Upper lobe of right lung (tissue), 1 donor: ENCODE measurements at places on chromosomes 13 and 19. TPM values are rescaled to one million over a fixed set of nuclear protein-coding genes. Genes with fewer than 3 reads are reported as not detected.

Gene GPR4
- total RNA-seq, result 18.5 TPM

Gene N4BP2L1
- total RNA-seq, result 25.3 TPM

Gene CPB2
- total RNA-seq, result 74.4 TPM

Gene PSG6
- total RNA-seq, result not detected

DNA sequence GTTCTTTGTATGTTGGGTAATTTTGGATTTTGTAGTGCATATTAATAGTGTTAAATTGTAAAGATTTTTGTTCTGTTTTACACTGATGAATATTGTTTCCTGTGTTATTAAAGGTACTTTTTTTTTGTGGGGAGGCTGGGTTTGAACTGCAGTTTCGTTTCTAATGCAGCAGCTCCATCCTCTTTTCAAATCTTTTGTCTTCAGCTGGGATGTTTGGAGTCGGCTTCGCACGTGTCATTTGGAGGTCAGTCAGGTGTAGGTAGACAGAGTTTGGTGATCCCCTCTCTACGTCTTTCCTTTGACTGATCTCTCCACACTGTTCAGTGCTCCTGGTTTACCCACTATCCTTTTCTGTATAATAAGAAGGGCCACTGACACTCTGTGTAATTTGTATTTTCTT, 30.3 kb downstream of the TDRD3 start:
- no peak for DNase-seq

DNA sequence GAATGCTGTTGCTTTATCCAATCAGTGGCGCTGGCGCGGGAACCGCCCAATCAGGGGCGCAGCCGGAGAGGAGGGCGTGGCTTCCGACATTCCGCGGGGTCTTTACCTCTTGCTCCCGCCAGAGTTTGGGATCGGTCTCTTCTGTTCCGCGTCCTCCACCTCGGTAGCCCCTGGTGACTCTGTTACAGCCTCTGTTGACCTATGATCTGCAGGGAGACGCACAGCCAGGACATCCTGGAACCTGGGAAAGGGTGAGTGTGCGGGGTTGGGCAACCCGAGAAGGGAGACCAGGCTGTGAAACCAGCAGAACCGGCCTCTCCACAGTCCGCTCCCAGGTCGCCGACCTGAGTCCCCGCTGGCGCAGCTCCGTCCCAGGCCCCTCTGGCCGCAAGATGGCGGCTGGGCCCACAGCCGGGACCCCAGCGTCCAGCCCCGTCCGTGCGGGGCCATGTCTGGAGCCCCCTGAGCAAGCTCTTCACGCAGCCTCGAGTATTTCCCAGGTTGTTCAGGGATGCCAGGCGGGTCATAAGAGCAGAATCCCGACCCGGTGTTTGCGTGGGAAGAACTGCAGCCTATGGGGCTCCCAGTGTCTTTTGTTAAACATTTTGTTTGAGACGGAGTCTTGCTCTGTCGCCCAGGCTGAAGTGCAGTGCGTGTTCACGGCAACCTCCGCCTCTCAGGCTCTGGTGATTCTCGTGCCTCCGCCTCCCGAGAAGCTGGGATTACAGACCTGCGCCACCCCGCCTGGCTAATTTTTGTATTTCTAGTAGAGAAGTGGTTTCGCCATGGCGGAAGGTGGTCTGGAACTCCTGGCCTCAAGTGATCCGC, 4.4 kb upstream of the ZNF681 start:
- DNase-seq, result peak; percentile 93

DNA sequence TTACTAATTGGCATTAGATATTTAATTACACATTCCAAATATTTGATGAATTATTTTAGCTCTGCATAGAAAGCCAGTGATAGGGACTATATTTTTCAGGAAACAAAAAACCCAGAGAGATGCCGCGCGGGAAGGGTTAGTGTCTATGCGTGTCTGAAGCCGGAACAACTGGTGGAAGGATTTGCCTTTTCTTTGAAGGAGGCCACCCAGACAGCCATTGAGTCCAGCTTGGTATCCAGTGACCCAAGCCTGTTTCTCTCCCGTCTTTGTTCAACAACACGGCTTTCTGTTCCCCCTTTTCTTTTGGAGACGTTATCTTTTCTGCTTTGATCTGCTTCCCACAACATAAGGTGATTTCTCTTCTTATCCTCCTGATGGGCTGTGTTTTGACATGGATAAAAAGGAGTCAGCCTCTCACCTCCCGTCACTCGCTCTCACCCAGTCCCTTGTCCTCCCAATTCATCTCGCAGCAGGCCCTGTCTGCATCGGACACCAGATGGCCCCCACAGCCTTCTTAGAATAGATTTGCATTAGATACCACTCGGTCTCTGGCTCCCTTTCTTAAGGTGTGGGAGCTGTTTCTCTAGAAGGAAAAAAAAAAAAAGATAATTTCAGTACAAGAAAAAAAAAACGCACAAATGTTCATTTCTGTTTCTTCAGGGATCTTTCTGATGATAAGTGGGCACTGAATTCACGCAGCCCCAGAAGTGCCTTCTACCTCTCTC, 361.8 kb downstream of the ZNF536 start:
- no peak for DNase-seq

DNA sequence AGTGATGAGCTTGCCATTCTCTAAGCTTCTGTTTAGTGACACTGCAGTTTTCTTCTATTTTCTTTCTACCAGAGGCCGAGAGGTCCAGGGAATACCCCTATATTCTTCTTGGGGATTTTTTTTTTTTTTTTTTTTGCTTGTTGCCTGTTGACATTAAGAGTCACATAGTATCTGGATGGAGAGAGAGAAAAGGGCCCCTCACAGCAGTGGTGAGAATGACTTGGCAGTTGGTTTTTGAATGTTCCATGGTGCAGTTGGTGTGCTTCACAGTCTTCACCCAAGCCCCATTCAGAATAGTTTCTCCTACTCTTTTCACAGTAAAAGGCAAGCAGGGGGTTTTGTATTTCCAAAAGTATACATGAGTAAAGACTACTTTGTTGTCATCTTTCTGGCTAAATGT, 577.9 kb downstream of the LMO7 start:
- no peak for DNase-seq

DNA sequence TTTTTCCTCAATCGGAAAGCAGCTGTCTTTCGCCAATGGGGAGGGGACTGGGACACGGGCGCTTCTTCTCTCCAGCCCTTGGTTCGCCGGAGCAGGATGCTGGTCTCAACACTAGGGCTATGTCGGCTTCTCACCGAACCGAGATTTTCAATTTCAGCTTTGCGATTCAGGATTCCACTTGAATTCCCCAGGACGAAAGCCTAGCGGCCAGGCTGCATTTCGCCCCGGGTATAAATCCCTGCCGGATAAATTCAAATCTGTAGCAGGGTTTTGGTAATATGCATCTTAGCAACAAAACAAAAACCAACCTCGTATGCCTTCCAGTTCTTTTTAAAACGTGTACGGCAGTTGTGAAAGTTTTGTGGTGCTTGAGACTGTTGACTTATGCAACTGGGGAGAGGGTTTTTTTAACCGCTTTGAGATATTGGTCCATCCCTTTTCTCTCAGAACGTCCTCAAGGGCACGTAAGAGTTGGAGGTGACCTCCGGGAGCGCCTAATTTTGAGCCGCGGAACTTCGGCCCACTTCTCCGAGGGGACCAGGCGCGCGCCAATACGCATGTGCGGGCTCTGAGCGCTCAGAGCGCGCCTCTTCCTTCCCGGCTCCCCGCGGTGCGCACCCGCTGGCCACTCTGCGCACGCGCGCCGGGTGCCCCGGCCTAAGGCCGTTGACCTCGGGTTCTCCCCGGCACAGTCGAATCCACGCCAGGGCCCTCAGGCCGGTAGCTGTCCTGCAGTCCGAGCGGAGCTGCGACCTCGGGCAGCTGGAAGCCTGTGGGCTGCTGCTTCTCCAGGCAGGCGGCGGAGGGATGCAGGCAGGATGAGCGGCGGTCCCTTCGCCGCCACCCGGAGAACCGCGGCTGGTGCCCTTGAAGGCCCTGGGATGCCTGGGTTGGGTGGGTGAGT, 7.6 kb downstream of the POU4F1 start:
- DNase-seq, result no peak

GRCh38 chr13:95002126-95002525, 289.8 kb upstream of the SOX21 start:
- DNase-seq, result no peak

DNA sequence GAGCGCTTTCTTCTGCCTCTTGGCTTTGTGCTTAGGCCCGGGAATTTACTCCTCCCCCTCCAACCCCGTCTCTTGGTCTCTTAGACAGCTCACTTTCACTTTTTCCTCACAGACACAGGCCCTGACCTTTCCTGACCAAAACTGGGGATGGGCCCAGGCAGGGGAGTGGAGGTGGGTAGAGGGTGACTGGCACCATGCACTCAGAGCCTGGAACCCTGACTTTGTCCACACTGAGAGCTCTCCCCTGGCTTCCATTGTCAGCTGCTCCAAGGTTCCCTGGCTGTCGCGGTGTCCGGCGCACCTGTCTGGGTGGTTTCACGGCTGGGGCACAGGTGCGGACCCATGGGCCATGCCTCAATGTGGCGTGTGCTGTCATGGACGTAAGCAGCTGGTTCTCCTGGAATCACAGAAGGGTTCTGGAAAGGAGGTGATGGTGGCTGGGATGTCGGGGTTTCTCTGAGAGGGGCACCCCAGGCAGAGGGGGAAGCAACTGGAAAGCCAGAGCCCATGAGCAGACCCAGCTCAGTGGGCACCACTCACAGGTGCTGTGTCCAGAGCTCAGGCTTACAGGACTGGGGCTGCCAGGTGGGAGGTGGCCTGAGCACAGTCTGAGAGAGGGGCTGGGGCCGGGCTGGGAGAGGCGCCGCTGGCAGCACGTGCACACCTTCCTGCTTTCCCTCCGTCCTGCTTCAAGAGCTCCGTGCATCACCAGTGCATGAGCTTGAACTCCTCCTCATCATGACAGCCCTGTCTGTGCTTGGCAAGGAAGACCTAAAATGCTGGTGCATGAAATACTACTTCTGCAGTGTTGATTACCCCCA, 28.0 kb upstream of the C1QTNF9 start:
- no peak for DNase-seq

DNA sequence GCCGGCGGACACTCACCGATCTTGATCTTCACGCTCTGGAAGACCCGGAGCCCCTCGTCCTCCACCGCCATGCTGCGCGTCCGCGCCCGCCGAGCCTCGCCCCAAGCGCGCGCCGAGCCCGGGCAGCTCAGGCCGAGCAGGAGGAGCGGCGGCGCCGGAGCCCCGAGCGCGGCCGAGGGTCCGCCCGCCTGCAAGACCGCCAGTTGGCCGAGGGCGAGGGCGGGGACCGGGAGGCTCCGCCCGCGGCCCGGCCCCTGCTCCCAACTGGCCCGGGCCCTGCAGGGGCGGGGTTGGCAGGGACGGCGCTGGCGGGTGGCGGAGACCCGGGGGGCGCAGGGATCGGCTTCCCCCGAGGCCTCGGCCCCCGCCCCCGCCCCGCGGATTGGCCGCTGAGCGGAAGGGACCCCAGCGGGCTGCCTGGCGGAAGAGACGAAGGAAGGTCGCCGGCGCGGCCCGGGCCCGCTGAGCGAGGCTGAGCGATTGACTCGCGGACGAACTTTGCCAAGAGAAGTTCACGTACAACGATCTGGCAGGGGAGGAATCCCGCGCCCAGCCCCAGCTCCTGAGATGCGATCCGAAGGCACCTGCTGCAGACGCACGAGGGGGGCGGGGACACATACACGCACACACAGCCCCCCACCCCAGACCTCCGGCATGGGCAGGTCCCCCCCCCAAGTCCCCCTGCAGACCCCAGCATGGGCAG, at the start of gene RASA3:
Gene RASA3, minus strand, starts transcription at position 205 of the 703 bp plus-strand sequence. Its CDS starts 134 bp downstream, at position 71.
- DNase-seq, result peak; percentile 86

- DNase-seq, result no peak
These were observed 5.7 kb downstream of the ZNF132 start for GRCh38 chr19:58434217-58434616.

DNA sequence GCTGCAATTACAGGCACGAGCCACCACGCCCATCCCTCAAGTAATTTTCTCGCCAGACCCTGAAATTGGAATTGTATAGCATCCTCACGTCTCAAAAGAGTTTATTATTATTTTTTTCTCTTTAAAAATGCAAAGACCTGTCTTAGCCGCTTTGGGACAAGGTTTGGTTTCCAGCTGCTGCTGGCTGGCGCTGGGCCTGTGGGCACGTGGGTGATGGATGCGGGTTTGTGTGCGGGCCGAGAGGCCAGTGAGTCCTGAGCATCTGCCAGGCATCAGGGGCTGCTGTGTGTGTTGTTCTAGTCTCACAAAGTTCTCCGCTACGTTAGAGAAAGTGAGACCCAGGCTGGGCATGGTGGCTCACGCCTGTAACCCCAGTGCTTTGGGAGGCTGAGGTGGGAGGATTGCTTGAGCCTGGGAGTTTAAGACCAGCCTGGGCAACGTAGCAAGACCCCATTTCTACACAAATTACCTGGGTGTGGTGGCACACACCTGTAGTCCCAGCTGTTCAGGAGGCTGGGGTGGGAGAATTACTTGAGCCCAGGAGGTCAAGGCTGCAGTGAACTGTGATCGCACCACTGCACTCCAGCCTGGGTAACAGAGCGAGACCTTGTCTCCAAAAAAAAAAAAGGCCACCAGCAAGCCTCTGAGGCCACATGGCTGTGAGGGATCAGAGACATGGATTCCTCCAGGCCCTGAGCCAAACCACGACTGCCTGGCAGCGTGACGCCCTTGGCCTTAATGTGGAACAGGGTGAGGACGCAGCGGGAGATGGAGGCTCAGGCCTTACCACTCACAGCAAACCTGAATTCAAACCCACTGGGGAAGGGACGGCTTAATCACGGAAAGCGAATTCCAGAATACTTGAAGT, 4.7 kb upstream of the TMPRSS9 start:
- DNase-seq, result no peak

DNA sequence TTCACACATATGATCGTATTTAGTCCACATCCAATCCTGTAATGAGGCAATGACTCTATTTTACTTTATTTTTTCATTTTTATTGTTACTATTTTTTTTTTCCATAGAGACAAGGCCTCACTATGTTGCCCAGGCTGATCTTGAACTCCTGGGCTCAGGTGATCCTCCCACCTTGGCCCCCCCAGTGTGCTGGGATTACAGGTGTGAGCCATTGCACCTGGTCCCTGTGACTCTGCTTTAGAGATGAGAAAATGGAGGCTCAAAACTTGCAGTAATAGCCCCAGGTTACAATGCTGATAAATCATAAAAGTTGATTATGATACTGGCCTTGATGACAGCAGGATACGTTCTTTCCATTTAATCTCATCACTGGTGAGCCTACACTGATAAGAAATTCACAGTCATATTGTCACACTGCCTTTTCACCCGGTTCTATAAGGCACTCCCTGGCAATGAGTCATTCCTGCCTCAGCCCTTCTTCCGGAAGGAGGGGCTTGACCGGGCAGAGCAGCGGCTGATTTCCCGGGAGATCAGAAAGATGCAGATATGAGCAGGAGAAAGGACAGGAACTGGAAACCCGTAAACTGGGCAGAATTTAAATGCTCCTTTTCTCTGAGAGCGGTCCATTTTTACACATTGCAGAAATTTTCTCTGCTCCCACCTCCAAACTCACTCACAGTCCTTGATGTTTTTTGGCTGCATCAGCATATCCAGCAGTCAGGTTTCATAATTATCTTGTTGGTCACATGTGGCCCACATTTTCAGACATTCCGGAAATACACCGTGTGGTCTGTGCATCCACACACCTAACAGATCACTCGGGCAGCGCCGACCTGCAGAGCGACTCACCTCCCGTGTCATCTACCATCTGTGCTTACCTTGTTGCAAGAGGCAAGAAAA, 616.4 kb downstream of the EFNB2 start:
- no peak for DNase-seq

- no peak for DNase-seq
These were observed 5.6 kb downstream of the APC2 start for GRCh38 chr19:1455336-1456120.
